Stimulated activated CD4-positive, alpha-beta T cell treated with anti-CD3 and anti-CD28 coated beads, Interleukin-1b, Interleukin-23, amount 100 ng/mL, for 24 hours (primary cell): ENCODE measurements at places on chromosomes 4 and X.

DNA sequence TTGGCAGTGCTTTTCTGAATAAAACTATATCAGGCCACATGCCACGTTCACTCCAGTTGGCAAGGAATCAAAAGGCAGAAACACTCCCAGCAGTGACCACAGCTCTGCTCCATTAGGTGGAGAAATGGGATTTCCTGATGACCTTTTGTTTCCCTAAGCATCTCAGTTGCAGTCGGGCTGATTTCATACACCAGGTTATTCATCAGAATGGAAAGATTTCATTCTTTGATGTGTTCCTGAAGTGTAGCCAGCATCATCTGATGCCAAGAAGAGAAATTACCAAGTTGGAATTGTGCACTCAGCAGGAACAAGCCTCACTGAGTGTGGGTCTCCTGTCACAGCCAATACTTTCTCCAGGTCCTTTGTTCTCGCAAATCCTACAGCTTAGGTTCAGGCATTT is 193.7 kb downstream of the SPATA18 start:
- DNase-seq: no peak

GRCh38 chr4:40837094-40837870 is 87.5 kb downstream of the NSUN7 start:
- no peak for DNase-seq

- DNase-seq: no peak
Measured at GRCh38 chr4:150862829-150863228, 152.3 kb downstream of the LRBA start.

DNA sequence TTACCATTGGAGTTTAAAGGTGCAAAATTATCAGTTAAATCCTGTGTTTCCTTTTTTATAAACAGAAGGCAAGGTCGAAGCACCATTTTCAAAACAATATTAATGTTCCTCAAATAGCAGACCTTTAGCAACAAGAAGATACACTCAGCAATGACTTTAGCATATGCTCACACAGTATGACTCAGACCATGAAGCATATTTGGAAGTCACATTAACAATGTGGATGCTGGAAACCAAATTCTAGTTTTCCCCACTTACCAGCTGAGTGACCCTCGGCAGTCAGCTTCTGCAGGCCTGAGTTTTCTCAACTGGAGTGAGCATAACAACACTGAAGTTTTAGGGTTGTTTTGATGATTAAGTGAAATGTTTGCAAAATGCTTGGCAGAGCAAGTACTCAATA is 130.5 kb downstream of the ANK2 start:
- DNase-seq: no peak

- DNase-seq: no peak
Measured at GRCh38 chr4:150289198-150289597, 211.0 kb downstream of the DCLK2 start.

- DNase-seq: no peak
Measured at GRCh38 chrX:151825007-151825406, 87.7 kb upstream of the MAGEA4 start.

- DNase-seq: no peak
Measured at GRCh38 chr4:16745009-16745635, 153.3 kb downstream of the LDB2 start.

GRCh38 chr4:151801547-151802516 is 41.0 kb upstream of the GATB start:
- DNase-seq: peak; percentile 43

DNA sequence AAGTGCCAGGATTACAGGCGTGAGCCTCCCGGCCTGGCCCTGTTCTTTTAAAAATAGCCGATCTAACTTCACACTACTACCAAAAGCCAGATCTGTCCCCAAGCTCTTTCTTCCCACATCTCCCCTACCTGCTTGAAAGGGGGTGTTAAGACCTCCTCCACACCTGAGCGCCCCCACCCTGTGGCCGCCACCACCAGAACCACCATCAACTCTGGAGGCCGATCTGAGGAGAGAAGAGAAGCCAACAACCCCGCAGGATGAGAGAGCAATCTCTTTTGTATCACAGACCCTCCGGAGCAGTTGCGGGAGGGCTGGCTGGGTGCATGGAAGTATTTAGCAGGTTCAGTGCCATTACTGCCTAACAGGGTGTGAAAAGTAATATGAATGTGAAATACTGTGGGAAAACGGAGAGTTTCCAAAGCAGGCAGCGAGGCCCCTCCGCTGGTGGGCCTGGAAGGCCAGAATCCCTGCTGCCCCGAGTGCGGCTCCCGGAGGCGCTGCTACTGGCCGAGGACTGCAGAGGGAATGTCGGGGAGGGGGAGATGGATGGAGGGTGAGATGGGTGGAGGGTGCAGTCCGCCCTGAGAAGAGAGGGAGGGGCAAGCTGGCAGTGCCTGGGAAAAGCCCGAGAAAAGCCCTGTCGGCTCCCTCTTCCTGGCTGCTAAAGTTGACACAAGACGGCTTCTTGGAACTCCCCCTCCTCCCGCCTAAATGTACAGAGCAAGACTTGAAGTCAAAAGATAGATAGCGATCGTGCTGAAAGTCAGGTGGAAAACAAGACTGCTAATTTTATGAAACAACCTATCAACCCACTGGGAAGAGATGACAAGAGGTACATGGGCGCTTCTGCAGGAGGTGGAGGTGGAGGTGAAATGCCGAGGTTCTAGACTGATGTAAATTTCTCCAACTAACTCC is 22.3 kb downstream of the HAND2 start:
- no peak for DNase-seq

DNA sequence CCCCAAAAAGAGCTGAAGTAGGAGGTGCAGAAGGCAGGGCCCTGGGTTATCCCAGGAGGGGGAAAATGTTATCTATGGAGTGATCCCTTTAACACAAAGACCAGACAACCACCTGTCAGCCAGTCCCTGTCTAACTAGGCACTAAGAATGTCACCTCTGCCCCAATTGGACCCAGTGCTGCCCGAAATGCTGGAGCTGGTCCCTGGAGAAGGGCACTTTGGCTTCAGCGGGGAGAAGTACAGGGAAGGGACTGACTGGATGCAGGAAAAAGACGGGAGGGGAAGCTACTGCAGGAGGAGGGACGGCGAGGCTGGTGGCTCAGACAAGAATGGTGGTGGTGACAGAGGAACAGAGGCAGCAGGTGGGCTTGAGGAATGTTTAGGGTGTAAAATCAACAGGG is 17.3 kb downstream of the PHKA2 start:
- no peak for DNase-seq

- no peak for DNase-seq
Measured at GRCh38 chr4:150593996-150594395, 12.0 kb downstream of the MAB21L2 start.

- no peak for DNase-seq
Measured at GRCh38 chr4:10186228-10187214, 69.9 kb upstream of the WDR1 start.

- no peak for DNase-seq
Measured at GRCh38 chrX:129116676-129117470, 406.4 kb downstream of the SMARCA1 start.

DNA sequence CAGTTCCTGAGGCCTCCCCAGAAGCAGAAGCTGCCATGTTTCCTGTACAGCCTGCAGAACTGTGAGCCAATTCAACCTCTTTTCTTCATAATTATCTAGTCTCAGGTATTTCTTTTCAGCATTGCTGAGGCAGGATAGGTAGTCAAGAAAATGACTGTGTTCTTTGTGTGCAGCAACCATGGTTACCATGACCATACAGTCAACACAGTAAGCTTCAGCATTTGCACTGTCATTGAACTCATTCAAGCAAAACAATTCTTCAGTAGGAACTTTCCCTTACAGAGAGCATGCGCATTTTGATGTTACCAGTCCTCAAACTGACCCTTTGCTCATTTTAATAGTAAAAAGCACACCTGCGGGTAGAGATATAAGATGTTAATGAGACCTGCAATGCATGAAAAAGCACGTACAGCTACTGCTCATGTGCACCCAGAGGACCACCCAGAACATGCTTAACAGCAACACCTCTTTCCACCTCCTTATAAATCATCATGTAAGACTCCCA is 180.8 kb downstream of the PRKX start:
- DNase-seq: no peak

DNA sequence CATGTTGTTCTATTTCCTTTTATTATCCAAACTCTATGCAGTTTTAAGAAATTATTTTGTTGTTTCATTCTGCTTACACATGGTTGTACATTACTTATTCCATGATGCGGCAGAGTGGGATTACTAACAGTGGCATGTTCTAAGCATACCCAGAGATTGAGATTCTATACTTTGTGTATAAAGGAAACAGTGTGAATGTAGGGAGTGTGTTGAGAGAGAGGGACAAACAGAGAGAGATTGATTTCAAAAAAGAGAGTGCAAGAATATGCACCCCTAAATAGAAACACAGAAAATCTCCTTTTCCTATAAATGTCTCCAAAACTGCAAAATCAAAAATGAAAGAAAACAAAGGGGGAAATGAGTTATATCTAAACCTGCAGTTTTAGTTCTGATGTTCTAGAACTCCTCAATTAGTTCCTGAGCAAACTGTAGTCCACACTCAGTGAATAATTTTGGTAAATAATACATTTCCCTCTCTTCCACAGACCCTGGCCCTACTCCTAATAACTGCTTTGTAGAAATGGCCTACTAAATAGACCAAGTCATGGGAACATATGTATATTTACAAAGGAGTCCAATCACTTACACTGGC is 31.0 kb downstream of the SLC9B1 start:
- no peak for DNase-seq

GRCh38 chr4:82367438-82368097 is 6.2 kb downstream of the HNRNPD start:
- DNase-seq: no peak

DNA sequence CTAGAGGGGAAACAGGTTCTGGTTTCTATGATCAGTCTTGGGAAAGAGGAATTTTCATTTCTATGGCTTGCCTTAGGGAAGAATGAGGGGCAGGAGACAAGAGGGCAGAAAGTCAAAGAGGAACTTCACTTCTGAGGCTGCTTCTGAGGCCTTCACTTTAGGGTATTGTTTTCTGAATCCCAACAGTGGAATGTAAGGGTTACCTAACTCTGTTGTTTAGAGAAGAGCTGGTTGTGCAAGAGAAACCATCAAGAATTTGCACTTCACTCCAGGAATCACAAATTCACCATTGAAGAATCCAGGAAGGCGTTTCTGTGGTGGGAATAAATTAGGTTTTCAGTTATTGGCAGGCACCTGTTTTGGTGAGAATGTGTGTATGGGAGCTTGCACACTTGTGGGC is 126.7 kb upstream of the AMOT start:
- no peak for DNase-seq

DNA sequence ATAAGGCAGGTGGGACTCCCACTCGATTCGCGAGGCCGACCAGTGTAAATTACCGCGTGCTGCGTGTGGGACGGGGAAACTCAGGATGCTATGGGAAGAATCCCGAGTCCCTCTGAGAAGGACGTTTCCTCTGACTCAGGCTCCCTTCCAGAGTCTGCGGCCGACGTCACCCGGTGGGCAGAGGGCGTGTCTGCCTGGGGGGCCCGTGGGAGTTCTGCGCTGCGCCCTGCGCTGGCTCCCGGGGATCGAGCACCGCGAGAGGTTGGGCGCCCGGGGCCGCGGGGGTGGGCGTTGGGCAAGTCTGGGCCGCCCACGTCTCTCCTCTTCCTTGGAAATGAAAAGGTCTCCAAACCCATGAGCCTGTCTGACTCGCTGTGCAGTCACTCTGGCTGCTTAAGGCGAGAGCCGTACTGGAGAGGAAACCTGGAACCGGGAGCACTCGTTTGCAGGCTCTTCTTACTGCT is 568 bp downstream of the NIPAL1 start:
- peak; percentile 34 for DNase-seq

GRCh38 chrX:17417372-17417771 is 42.4 kb downstream of the NHS start:
- DNase-seq: no peak

- no peak for DNase-seq
Measured at GRCh38 chr4:2292646-2293108, 30.8 kb upstream of the MXD4 start.

- DNase-seq: no peak
Measured at GRCh38 chr4:25283948-25284347, 28.6 kb upstream of the ZCCHC4 start.

DNA sequence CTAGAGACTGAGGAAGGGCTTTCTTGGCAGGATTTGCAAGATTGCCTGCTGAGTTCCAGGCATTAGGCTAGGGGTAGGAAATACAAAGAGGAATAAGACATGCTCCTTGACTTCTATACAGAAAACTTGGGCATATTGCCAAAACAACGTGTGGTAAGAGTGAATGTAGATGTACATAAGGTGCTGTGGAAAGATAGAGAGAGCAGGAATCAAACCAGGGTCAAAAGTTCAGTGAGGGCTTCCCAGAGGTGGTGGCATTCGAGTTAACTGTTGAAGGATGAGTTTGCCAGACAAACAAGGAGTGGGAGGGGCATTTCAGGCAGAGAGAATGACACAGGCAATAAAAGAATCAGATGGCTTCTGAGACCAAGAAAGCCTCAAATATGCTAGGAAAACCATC is 187.9 kb downstream of the KDR start:
- DNase-seq: no peak

- DNase-seq: no peak
Measured at GRCh38 chr4:958314-958665, 15.1 kb downstream of the DGKQ start.

GRCh38 chrX:53305996-53306937 is 24.9 kb upstream of the IQSEC2 start:
- no peak for DNase-seq

DNA sequence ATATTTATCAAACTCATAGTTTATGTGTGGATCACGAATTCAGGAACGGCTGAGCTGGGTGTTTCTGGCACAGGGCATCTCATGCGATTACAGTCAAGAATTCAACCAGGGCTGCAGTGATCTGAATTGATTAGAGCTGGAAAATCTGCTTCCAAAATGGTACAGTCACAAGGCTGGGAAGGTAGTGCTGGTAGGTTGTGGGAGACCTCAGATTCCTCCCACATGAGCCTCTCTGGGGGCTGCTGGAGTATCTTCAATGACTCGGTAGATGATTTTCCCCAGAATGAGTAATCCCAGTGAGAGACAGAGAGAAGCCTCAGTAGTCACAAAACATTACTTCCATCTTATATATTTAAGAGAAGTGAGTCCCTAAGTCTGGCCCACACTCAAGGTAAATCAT is 36.2 kb upstream of the PRDX4 start:
- no peak for DNase-seq

DNA sequence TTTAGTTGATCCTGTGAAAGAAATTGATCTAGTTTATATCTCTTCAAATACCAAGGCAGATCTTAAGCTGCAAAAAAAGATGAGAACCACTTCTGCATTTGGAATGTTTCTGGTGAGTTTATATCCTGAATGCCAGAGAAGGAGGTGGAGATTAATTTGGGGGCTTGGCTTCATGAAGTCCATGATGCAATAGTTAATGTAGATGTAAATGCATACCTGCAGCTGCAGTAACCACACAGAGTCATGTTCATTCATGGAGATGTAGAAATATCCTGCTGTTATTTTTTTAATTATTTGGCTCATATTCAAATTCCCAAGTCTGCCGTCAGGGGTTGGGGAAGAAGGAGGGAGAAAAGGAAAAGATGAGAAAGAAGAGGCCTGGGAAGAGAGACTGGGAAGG is at the start of gene SULT1E1:
SULT1E1 (minus strand) TSS at position 94 of the 400 bp plus-strand sequence. CDS start 2,501 bp downstream, outside the sequence.
- DNase-seq: no peak

GRCh38 chrX:16807548-16807947 is 21.3 kb downstream of the TXLNG start:
- DNase-seq: no peak

- DNase-seq: no peak
Measured at GRCh38 chr4:42706086-42706485, 49.2 kb upstream of the ATP8A1 start.
